ELR (cell line): ENCODE measurements at places on chromosomes 12 and 14.

GRCh38 chr14:69595336-69595735 is 16.1 kb upstream of the SUSD6 start:
- DNase-seq = no peak

DNA sequence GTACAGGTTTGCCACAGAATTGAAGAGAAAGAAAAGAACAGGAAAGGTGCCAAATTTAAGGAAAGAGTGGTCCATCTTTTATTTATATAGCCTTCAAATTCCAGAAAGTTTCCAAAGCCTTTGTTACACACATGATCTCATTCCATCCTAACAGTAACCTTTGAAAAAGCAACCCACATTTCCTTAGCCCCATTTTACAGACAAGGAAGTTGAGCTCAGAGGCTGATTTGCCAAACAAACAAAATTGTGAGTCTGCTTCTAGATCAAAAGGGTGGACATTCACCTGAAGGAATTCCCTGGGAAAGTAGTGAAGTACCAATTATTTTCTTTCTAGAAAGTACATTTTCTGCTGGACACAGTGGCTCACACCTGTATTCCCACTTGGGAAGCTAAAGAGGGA is 32.0 kb downstream of the KICS2 start:
- no peak for DNase-seq

- DNase-seq = peak; percentile 93
Observed at GRCh38 chr12:60148109-60148508, 552.3 kb downstream of the SLC16A7 start.

DNA sequence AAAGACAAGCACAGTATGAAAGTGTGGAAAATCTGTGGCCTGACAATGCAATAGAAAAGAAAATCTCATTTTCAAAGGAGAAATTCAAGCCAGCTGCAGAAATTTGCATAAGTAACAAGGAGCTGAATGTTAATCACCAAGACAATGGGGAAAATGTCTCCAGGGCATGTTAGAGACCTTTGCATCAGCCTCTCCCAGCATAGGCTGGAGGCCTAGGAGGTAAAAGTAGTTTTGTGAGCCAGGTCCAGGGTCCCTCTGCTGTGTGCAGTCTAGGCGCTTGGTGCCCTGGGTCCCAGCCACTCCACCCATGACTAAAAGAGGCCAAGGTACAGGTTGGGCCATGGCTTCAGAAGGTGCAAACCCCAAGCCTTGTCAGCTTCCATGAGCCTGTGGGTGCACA is 58.3 kb downstream of the TESPA1 start:
- DNase-seq = no peak

GRCh38 chr12:106131676-106132075 is 7.1 kb downstream of the NUAK1 start:
- DNase-seq = no peak

DNA sequence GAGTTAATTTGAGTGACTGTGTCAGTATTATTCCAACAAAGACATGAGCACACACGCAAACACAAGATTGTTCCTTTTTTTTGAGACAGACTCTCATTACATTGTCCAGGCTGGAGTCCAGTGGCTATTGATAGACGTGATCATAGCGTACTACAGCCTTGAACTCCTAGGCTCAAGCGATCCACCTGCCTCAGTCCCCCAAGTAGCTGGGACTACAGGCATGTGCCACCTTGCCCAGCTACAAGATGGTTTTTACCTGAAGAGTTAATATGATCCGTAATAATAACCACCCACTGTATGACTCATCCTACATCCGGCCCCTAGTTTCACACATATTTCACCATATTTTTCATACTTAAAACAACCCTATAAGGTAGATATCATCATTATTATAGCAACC is 26.8 kb downstream of the BCAT1 start:
- peak; percentile 43 for DNase-seq

DNA sequence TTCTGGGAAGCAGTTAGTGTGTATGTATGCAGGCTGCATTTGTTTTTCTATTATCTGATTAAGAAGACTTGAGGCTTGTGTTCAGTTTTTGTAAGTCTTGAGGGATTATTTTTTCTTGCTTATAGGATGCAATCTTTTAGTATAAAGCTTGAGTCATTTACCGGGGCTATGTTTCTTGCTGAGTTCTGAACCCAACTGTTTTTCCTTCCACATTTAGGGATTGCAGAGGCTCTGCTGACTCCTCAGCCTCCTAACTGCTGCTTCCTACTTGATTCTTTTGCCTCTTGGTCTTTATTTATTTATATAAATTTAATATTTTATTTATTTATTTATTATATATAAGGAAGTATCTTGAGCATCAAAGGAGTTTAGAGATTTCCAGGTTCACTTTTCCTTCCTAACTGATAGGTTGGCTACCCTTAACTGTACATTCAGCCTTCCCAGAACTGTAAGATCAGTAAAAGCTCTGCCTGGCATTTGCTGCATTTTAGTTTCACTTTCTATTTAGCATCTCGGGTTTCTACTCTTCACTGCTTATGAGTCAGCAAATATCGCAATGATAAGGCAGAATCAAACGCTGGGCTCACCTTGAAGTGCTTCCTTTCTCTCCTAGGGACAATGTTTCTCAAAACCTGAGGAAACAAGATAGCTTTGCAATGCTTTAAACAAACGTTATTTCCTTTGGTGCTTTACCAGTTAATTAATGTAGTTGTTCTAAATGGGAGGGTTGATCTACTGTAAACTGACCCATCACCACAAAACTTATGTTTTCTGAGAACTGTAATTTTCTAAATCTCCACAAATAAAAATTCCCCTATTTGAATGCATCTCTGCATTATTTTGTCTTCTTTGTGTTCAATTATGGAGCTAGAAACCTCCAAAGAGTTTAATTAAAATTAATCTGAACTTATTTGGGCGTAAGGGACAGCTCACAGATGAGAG is 1183.7 kb upstream of the TMEM132C start:
- DNase-seq = peak; percentile 91

- no peak for DNase-seq
Observed at GRCh38 chr12:131102991-131103668, 149.4 kb downstream of the ADGRD1 start.

DNA sequence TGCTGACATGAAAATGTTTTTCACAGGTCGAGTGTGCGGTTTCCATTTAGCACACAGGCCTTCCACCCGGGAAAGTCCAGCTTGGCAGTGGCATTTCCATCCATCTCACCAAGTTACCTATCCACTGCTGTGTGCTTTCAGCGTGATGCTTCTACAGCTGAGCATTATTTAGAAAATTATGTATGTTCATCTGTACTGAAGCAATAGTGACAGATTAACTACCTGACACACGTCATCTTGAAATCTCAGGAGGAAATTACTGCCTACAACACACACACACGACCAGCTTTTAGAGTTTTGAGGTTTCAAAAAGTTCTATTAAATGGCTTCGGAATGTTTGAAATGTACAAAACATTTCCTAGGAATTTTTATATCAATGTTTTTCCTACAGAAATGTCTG is 39.4 kb downstream of the IFNG-AS1 start:
- DNase-seq = no peak

DNA sequence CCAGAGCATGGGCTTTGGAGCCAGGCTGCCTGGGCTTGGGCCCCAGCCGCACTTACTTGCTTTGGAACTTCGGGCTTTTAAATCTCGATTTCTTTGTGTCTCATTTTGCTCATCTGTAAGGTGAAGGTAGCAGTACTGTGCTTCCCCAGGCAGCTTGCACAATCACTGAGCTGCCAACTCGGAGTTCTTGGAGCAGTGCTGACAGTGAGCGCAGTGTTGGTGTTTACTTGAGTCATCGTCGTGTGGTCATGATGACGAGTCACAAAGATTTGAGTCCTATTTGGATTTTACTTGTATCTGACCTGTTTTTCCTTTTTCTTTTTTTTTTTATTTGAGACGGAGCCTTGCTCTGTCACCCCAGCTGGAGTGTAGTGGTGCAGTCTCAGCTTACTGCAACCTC is 31.3 kb upstream of the ATF1 start:
- peak; percentile 96 for DNase-seq

GRCh38 chr12:118398940-118399339 is 22.6 kb downstream of the SUDS3 start:
- peak; percentile 34 for DNase-seq

- peak; percentile 55 for DNase-seq
Observed at GRCh38 chr12:119412811-119413794, 78.6 kb downstream of the CCDC60 start.

- peak; percentile 85 for DNase-seq
Observed at GRCh38 chr12:110199339-110200123, 75.4 kb downstream of the IFT81 start.

DNA sequence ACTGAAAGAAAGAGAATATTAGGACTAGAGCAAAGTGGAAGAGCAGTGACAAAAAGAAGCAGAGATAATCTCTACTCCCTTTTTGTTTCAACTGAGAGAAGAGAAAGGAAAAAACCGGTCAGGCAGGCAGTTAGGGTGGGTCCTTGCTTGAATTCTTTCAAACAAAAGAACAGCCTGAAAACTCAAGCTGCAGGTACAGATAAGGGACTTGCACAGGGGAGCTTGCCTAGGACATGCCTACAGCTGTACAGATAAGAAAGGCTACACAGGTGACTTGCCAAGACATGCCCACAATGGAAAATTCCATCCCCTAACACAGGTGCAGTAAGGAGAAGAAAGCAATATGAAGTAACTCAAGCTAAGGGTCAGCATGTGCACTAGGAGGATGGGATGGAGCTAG is 532.2 kb upstream of the MIS18BP1 start:
- DNase-seq = no peak

- peak; percentile 8 for DNase-seq
Observed at GRCh38 chr12:16606201-16606849, 363 bp upstream of the LMO3 start.

- DNase-seq = no peak
Observed at GRCh38 chr14:28001002-28001401, 765.6 kb upstream of the FOXG1 start.

DNA sequence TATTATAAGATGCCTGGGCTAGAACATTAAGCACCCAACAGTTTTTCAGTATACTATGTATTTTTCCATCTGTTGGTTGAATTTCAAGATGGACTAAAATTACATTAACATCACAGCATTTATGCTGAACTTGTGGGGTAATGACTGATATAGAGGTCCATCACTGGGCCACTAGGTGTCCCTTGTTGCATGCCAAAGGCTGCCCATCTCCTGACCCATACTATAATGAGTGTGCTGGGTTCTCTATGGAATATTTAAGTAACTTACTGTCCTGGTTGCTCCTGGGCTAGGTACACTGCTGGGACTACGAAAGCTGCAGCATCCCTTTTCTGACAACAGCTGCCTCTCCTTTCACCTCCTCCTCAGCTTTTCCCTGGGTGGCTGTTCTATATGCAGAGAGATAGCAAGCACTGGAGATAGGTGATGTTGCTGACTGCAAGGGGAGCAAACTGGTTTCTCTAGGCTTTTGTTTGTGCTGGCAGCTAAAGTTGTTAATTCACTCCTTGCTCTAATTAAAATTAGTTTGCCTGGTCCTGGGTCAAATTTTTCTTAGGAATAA is 138.6 kb upstream of the TRHDE start:
- peak; percentile 35 for DNase-seq

DNA sequence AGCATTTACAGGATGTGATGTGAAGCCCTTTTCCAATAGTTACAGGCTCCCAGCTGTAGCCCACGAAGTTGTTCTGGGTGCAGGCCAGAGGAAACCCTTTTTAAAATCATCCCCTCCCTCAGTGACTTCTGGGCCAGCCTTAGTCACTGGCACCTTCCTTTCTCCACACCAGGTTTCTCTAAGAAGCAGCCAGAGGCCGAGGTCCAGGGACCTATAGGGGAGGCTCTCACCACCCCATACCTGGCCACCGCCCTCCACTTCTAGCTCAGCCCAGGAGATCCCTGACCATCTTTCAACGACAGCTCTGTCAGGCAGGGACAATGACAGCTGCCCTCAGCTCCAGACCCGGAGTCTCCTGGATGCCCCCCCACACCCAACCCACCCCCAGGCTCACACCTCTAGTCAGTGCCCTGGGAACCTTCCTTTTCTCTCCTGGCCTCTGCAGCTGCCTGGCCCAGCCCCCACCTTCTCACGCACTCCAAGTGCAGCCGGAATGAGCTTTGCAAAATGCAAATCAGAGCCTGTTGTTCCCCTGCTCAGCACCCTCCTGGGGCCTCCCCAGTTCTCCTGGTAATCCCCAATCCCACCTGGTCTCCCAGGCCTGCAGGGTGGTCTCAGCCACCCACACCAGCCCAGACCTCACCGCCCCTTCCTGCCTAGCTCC is 46.7 kb downstream of the TESC start:
- no peak for DNase-seq

GRCh38 chr12:102527171-102527720 is 46.9 kb upstream of the IGF1 start:
- peak; percentile 81 for DNase-seq

DNA sequence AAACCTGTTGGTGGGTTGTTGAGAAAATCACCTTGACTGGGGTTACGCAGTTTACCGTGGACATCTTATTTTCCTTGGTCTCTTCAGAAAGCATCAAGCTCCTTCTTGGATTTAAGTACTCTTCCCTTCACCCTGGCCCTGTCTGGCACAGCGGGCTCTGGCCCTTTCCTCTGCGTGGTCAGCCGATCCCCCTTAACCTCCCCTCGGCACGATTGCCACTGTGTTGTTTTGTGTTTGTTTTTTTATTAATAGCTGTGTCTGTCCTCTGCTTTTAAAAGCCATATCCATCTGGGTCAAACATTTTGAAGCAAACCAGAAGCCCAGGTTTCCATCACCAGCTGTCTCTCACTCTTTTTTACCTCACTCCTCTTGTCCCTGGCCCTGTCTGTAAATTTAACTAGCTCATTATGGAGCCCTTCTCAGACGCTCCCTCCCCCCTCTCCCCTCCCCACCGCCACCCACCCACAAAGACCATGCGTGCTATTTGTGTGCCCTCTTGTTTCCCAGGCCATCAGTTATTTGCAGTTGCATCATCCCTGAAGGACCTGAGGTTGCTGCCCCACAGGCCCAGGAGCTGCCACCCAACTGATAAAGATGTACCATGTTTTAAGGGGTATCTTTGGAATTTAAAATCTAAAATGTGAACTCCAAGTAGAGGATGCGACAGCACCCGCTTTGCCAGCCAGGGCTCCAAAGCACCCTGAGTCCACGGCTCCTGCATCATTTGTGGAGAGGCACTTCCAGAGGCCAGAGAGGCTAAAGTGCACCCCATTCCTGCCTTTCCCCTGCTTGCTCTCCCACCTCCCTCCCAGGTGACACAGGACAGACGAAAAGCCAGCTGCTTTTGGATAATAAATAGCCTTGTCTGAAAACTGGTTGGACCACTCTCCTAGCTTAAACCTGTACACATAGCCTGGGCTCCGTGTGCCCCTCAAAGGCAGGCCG is 3.9 kb downstream of the BCL11B start:
- no peak for DNase-seq

DNA sequence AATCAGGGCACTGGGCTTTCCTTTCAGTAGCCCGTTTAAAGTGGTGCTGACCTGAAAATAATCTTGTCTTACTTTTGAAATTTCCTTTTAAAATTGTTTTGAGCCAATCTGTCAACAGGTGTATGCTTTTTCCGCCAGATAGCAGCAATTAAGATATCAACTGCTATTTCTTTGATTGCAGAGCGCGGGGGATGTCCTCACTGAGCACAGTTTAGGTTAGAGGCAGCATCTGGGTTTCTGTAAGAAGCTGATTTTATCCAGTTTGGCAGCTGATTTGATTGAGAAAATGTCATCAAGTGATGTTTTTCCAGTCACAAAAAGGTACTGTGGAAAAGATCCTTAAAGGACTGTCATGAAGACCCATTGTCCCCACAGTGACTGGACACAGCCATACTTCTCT is 371.8 kb downstream of the ADAMTS20 start:
- no peak for DNase-seq
